Sigmoid colon (tissue), 7 donors: ENCODE measurements at places on chromosomes 4 and X. TPM values are rescaled to one million over a fixed set of nuclear protein-coding genes. Genes with fewer than 3 reads are reported as not detected.

DNA sequence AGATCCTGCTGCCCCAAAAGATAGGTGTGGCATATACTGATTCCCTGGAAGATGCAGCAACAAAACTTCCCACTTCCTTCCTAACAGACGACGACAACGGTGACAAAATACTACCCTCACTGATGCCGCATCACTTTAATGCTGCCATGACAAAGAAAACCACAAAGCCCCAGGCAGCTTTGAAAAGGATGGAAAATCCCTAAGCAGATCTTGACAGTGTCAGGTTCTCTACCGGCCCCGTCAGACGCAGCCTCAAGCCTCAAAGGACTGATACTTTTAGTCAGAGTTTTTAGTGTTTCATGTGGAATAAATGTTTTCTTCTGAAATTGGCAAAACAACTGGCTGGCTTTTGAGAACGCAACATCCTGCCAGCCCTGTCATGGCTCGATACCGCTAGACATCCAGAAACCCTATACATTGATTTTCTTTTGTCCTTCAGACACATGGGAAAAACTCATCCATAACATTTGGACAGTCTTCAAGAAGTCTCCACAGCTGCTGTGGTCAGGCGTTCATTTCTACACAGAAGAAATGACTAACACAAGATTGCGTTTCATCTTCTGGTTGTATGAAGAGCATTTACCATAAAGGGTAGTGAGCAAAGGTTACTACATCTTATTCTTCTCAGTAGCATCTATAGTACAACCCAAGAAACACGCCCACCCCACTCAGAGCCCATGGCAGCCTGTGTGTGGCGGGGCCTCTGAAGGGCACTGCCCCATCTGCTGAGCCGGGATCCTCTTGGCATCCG, 60.1 kb downstream of the GATB start:
- no peak for DNase-seq

DNA sequence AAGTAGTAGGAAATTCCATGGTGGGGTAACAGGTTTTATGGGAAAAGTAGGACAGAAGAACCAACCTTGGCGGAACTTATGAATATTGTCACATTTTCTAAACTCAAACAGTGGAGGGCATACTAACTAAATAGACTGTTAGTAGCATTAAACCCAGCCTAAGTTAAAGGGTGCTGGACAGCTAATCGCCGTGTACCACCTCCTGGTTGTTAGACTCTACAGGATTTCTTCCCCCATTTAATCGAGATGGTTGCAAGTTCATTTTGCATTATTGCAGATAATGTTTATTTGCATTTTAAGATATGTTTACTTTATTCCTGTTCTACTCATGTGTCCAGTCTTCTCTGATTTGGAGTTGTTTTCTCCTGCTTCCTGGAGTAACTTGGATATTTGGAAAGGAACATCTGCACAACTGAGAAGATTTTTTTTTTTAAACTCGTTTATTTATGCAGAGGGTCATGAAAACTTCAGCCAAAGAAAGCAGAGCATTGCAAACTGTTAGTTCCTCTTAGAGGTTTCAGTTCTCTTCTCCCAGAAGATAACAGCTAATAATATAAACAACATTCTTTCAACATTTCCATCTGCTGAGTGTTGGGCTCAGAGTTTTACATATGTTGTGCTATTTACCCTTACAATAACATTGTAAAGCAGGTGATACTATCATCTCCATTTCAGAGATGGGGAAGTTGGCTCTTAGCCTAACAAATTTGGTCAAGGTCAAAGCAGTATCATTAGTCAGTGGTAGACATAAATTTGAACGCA, 51.5 kb upstream of the TBC1D9 start:
- DNase-seq = no peak

GRCh38 chr4:142845293-142846107, 601 bp downstream of the INPP4B start:
- peak; percentile 62 for DNase-seq

GRCh38 chr4:15702941-15703403, at the start of gene BST1:
Gene BST1, plus strand, starts transcription at chr4:15703065. Its CDS starts 80 bp downstream, at chr4:15703145.
- DNase-seq = peak; percentile 82

- no peak for DNase-seq
Measured at GRCh38 chr4:76993787-76994641, 44.5 kb downstream of the SEPTIN11 start.

GRCh38 chr4:169225058-169225751, 45.6 kb downstream of the SH3RF1 start:
- DNase-seq = no peak

DNA sequence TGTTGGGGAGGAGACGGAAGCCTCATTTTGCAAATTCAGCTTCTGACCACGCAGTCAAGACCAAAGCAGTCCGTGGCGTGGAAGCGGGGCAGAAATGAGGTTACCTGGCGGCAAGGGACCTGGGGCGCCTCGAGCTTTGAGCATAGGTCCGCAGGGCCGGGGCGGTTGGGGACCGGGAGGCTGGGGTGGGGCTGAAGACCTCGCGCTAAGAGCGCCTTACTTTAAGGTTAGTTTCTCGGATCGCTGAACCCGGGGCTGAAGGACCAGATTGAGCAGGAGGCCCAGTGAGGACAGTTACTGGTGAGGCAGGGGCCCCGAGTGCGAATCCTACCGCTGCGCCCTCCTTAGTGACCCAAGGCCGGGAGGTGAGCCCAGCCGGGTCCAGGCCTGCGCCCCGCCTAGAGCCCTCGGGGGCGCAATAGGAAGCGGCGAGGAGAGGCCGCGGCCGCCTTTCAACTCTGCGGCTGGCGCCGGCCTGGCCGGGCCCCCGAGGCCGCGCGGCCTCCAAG, 7.5 kb downstream of the MSX1 start:
- no peak for DNase-seq

DNA sequence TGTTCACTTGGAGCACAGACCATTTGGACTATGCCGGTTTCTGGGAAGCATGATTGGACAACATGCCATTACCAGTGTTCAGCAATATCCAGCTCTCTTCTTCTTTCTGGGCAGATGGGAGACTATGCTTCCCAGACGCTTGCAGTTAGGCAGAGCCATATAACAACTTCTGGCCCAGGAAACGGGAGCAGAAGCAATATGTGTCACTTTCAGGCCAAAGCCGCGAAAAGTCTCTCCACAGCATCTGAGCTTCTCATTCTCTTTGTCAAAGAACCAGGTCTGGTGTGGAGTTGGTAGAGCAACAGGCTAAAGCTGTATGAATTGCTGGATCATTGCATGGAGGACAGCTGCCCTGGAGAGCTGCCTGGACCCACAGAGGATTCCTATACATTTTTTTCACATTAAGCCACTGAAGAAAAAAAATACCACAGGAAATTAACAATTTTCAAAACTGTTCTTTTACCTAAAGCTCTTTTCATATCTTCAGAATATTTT, 131.4 kb upstream of the FRG1 start:
- DNase-seq = no peak

DNA sequence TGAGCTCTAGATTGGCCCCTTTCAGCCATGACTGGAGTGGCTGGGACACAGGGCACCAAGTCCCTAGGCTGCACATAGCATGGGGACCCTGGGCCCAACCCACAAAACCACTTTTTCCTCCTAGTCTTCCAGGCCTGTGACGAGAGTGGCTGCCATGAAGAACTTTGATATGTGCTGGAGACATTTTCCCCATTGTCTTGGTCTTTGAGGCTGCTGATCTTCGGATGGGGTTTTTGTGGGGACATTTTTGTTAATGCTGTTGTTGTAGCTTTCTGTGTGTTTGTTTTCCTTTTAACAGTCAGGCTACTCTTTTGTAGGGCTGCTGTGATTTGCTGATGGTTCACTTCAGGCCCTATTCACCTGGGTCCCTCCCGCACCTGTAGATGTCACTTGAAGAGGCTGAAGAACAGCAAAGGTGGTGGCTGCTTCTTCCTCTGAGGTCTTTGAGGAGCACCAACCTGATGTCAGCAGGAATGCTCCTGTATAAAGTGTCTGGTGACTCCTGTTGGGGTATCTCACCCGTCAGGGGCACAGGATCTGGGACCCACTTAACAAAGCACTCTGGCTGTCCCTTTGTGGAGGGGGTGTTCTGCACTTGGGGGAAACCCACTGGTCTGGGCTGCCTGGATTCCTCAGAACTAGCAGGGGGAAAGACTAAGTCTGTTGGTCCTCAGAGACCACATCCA, 49.6 kb upstream of the GRID2 start:
- no peak for DNase-seq

DNA sequence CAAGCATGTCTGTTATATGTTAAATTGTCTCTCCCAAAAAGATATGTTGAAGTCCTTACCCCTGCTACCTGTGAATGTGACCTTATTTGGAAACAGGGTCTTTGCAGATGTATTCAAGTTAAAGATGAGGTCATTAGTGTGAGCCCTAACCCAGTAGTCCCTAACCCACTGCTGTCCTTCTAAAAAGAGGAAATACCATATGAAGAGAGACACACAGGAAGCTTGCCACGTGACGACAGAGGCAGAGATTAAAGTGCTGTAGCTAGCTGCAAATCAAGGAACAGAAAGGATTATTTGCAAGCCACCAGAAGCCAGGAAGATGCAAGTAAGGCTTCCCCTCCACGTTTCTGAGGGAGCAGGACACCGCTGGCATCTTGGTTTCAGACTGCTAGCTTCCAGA, 150.1 kb downstream of the HNRNPD start:
- peak; percentile 67 for DNase-seq

The DDIT4L gene
- 1.5 TPM for total RNA-seq

The TEX13D gene
- not detected for total RNA-seq

The UGT2B15 gene
- not detected for total RNA-seq

The CXCL13 gene
- total RNA-seq = not detected

The CLDN34 gene
- not detected for total RNA-seq

The POU4F2 gene
- not detected for total RNA-seq

The TIGD4 gene
- 0.41 TPM for total RNA-seq

The DSPP gene
- total RNA-seq = not detected

The MMRN1 gene
- 28.1 TPM for total RNA-seq
